Panc1 (cell line): ENCODE measurements at places on chromosomes 6 and 20.

- no peak for DNase-seq
These were observed 264.0 kb downstream of the PRKN start for GRCh38 chr6:162463576-162463975.

GRCh38 chr20:57194154-57194553 lies 72.3 kb downstream of the BMP7 start:
- no peak for DNase-seq

DNA sequence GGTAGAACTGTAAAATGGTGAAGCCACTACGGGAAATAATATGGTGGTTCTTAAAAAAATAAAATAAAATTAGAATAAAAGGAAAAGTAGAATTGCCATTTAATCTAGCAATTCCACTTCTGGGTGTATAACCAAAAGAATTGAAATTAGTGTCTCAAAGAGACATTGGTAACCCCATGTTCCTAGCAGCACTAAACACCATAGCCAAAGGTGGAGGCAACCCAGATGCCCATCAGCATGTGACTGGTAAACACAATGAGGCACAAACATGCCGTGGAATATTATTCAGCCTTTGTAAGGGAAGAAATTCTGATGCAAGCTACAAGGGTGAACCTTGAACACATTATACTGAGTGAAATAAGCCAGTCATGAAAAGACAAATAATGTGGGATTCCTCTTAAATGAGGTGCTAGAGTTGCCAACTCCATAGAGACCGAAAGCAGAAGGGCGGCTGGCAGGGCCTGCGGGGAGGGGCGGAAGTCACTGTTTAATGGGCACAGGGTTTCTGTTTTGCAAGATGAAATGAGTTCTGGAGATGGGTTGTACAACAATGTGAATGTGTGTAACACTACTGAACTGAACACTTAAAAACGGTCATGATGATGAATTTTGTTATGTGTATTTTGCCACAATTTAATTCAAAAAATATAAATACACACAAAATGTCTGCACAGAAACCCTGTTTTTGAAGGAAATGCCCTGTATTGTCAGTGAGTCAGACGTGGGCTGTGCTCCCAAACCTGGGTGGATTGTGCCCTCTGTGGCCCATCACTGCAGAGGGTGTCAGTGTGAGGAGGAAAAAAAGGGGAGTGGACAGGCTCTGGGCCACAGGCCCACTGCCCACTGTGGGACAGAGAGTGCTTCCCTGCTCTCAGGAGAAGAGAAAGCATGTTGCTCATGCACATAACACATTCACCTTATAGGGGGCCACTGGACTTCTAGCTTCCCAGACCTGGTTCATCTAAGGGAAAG lies 49.6 kb upstream of the CD93 start:
- DNase-seq: no peak

DNA sequence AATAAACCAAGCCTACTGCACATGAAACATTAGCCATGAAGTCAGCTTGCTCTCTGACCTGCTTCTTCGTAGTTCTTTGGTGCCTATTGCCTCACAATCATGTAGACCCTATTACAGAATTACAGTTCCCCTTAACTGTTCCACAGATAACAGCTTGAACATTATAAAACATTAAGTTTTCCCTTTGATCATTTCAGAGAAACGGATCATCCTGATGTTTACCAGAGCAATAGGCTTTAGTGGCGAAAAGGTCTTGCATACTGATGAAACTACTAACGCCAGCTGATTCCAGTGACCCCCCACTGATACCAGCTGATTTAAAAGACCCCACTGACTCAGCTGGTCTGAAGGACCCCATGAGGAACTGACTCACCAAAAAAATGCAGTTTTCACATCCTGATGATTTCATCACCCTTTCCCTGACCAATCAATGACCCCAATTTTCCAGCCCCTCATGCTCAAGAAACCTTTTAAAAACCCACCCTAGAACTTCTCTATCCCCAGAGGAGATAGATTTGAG lies 39.4 kb upstream of the MLIP start:
- no peak for DNase-seq

- DNase-seq: no peak
These were observed 1.6 kb downstream of the CLVS2 start for GRCh38 chr6:122997541-122998150.

GRCh38 chr6:51753635-51754034 lies 333.8 kb downstream of the PKHD1 start:
- no peak for DNase-seq
